ENCODE measurements at places on chromosomes 2 and 18.

- DNase-seq, result no peak
These were observed 3.3 kb upstream of the ZBTB7C start for GRCh38 chr18:48412339-48412929.

GRCh38 chr18:67261931-67262552, 254.5 kb downstream of the DSEL start:
- DNase-seq, result no peak

- no peak for DNase-seq
These were observed 26.6 kb downstream of the PARD3B start for GRCh38 chr2:204571911-204572310.

GRCh38 chr18:58770601-58771000, 94.1 kb upstream of the ZNF532 start:
- no peak for DNase-seq

DNA sequence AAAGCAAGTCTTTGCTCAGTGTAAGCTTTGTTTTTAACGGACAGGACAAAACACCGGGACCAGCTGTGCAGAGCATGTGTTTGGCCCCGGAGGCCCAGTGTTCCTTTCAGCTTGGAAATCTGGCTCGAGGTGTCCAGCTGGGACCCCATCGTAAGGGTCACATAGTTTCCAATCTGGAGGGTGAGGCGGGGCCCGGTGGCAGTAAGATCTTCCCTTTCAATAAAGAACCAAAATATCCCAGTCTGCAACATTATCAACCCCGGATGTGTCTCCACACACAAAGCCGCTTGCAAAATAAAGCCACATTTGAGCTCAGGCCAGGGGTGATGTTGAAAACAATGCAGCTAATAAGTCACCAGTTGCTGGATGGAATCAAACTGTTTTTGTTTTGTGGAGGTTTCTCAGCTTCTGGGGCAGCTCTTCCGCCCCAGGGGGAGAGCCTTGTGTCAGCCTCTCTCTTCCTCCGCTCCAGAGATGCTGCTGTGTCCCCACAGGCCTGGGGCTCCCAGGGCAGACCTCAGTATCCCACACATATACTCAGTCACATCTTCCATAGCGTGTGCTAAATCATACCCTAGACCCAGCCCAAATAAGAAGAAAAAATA, 138.6 kb upstream of the GLI2 start:
- peak; percentile 62 for DNase-seq

DNA sequence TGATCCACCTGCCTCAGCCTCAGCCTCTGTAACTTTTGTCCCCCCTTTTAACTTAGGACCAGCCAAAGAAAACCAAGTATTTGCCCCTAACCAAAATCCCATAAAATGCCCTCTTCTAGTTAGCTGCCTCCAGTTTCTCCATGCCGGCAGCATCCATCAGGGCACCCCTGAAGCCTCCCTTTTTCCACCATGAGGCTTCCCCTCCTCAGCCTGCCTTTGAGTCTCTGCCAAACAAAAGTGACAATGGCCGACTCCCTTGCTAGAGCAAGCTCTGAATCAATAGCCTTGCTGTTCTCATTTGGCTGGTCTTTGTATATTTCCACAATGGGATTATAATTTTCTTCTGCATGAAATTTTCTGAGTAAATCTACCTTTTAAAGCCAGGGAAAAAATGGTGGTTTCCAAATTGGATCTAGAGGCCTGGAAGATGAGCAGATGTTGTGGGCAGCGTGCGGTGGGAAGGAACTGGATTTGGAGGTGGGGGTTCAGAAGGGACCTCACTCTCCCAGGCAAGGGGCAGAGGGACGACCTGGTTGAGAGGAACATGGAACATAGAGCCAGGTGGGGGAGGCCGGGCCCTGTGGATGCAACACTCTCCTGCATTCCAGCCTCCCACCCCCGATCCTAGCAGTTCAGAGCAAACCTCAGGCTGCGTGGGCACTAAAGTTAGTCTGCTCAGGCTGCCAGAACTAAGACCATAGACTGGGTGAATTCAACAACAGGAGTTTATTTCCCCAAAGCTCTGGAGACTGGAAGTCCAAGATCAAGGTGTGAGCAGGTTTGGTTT, 80.6 kb downstream of the HS6ST1 start:
- no peak for DNase-seq

GRCh38 chr2:30230497-30231211, 680 bp upstream of the LBH start:
- DNase-seq, result peak; percentile 55

GRCh38 chr2:175034716-175035115, 29.5 kb upstream of the CHN1 start:
- no peak for DNase-seq

GRCh38 chr2:147460155-147460554, 384.7 kb upstream of the ACVR2A start:
- DNase-seq, result no peak

GRCh38 chr2:115910270-115910669, 1467.8 kb downstream of the DPP10 start:
- DNase-seq, result no peak

DNA sequence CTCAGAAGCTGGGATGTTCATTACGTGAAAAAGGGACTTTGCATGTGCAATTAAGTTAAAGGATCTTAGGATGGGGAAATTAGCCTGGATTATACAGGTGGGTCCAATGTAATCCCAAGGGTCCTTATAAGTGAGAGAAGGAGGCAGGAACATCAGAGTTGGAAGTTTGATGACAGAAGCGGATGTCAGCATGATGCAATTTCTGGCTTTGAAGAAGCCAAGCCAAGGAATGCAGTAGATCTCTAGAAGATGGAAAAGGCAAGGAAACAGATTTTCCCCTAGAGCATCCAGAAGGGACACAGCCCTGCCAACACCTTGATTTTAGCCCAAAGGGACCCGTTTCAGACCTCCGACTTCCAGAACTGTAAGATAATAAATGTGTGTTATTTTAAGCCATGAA, 136.4 kb downstream of the LNPK start:
- no peak for DNase-seq

DNA sequence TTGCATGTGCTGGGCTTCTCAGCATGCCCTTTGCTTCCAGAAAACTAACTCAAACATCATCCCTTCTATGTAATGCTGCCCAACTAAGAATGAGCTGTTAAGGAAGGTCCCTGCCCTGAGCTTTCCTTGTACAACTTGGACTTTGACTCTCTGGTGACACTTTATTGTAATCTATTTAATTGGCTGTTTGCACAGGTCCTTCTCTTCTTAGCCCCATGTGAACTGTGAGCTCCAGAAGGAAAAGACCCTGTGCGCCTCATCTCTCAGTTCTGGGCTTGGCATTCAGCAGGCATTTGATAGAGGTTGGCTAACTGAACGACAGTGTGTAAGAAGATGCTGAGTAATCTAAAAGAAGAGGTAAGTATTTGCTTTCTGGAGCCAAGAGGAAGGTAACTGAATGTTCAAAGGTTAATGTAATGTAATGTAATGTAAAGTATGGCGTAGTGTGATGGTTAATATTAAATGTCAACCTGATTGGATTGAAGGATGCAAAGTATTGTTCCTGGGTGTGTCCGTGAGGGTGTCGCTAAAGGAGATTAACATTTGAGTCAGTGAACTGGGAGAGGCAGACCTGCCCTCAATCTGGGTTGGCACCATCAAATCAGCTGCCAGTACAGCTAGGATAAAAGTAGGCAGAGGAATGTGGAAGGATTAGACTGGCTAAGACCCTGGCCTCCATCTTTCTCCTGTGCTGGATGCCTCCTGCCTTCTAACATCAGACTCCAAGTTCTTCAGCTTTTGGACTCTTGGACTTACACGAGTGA, 60.8 kb upstream of the CCDC195 start:
- DNase-seq, result no peak

GRCh38 chr2:237894986-237895543, 35.6 kb downstream of the RAMP1 start:
- no peak for DNase-seq

- no peak for DNase-seq
These were observed 71.0 kb downstream of the EVA1A start for GRCh38 chr2:75489721-75490120.

- no peak for DNase-seq
These were observed 23.3 kb downstream of the INHBB start for GRCh38 chr2:120369250-120369649.

- no peak for DNase-seq
These were observed 43.0 kb downstream of the ANKRD36B start for GRCh38 chr2:97546711-97547110.

DNA sequence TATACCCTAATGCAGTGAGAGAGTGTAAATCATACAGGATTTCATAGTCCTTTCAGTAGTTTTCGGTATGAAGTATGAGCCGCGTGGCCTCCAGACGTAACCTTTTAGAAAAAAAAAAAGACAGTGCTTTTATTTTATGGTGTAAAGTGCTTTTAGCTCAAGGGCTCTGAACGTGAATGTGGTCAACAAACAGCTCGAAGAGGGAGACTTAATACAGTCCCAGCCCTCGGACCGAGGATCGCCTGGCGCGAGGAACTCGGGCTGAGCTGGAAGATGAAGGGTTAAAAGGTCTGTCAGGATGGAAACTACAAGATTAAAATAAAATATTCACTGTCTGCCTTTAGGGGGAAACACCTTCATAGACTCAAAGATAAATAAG, 4.0 kb upstream of the BCL11A start:
- DNase-seq, result no peak

GRCh38 chr2:88442473-88442872, 10.0 kb downstream of the FOXI3 start:
- no peak for DNase-seq

DNA sequence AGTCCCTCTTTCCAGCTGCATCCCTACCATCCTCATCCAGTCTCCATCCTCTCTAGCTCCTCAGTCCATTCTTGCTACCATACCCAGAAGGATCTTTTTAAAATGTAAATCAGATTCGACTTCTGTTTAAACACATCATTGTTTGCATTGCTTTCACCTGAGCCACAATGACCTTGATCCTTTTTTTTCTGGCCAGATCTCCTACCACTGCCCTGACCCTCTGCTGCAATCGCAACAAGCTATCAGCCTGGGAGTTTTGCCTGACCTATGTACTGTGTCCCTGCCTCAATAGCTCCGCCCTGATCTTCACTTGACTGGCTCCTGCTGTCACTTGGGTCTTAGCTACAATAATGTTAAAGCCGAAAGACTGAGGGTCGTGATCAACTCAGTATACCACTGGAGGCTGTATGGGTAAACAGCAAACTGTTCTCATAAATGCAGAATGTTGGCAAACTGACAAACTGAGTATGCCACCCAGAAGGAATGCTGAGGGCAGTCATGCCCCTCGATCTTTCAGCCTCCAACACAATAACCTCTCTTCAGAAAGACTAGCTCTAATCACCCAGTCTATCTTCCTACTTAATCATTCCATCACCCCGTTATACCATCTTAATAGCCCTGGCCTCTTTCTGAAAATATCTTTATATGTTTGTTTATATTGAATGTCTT, 2.6 kb upstream of the RBM43 start:
- DNase-seq, result no peak

DNA sequence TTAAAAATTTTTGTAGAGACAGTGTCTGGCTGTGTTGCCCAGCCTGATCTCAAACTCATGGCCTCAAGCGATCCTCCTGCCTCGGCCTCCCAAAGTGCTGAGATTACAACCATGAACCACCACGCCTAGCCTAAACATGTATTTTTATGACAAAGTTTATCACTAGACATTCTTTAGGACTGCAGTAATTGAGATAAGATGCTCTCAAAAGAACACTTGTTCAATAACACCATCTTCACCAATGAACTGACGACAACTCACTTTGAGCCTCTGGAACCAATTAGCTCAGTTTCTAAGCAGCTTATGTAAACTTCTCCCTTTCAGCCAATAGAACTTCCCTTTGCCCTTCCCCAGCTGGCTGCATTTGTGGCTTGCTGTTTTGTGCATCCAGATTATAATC, 15.3 kb upstream of the PPP4R1 start:
- DNase-seq, result no peak

DNA sequence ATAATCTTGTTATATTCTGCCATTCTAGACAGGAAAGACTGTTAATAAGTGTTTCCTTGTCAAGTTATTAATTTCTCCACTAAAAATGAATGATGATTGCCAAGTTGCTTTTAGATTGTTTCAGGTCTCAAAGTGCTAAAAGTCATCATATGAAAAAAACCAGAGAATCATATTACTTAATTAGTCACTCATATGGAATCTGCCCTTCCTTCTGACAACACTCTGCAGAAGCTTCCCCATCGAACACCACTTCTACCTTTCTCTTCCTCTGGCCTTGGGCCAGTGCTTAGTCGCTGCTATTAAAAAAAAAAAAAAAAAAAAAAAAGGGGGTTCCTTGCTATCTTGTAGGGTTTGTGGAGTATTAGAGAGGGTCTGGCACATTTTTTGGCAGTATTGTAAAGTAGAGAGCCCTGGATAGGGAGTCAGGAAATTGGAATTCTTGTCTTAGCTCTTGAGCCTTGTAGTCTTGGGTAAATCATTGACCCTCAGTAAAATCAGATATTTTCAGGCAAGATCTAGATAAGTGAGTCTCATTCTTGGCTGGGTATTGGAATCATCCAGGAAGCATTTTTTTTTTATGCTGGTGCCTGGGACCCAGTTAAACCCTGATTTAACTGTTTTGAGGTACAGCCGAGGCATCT, 141.7 kb upstream of the CCDC68 start:
- no peak for DNase-seq

DNA sequence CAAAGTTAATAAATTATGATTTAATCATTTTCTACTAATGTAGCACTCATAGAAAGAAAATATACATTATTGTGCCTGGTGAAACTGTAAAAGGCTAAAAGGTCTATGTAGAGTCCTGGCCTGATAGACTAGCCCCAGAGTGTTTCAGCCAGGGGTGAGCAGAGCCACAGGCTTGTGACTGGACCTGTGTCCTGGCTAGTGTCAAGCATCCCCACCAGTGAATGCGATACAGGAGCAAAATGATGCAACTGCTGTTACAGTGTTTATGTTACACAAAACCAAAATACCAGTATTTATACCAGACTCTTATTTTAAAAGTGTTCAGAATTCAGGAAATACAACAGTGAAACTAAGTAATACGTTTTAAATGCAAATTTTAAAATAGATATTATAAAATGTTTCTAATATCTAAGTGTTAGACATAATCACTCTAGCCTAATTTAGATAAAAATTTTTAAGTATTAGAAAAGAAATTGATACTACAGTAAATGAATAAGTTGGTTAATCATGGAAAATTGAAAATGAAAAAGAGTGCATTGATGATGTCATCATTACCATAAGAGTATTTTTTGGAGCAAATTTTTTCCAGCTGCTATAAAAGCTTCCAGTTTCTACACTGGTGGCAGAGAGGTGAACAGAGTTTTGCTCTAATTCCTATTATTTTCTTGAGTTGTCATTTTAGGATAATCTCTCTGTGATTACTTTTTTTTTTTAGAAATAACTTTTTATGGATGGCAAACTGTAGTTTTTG, 6.2 kb upstream of the TSPYL6 start:
- no peak for DNase-seq

DNA sequence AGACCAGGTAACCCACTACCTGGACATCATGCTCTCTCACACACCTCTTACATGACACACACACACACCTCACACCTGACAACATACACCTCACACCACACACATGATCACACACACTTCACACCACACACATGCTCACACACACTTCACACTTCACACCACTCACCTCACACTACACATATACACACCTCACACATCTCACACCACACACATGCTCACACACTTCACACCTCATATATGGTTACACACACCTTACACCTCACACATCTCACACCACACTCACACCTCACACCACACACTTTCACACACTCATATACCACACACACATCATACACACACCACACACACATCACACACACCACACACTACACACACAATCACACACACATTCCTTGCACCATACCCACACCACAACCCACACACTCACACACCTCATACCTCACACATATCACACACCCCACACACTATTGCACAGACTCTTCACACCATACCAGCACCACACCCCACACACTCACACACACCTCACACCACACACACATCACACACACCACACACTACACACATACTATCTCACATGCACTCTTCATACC, 98.1 kb upstream of the PIEZO2 start:
- no peak for DNase-seq

GRCh38 chr2:132668987-132669907, 758 bp downstream of the LYPD1 start:
- DNase-seq, result no peak
